Ascending aorta (tissue), 2 donors: ENCODE measurements at places on chromosomes 12 and 14.

- H3K4me3 ChIP-seq: no peak overlapping the region
- H3K27ac ChIP-seq: no peak overlapping the region
- H3K4me1 ChIP-seq: no peaks in the 10 kb centered on the region
- no peaks in the 10 kb centered on the region for H3K36me3 ChIP-seq
These were observed 198.9 kb upstream of the SFSWAP start for GRCh38 chr12:131511803-131512561.

- no peaks in the 10 kb centered on the region for H3K27me3 ChIP-seq
- no peak overlapping the region for H3K27ac ChIP-seq
- DNase-seq: no peak
- no peaks in the 10 kb centered on the region for H3K4me1 ChIP-seq
- H3K36me3 ChIP-seq: peaks cover 4% of the 10 kb centered on the region
- no peak overlapping the region for H3K4me3 ChIP-seq
These were observed 177.7 kb downstream of the CCDC91 start for GRCh38 chr12:28367993-28368392.

- no peaks in the 10 kb centered on the region for H3K27me3 ChIP-seq
- no peaks in the 10 kb centered on the region for H3K36me3 ChIP-seq
- DNase-seq: peak; percentile 45
- no peak overlapping the region for H3K27ac ChIP-seq
- no peak overlapping the region for H3K4me3 ChIP-seq
- H3K4me1 ChIP-seq: no peaks in the 10 kb centered on the region
These were observed 21.9 kb downstream of the DHRS2 start for GRCh38 chr14:23657959-23658470.

- H3K4me1 ChIP-seq: peaks cover 11% of the 10 kb centered on the region
- no peaks in the 10 kb centered on the region for H3K36me3 ChIP-seq
- H3K27me3 ChIP-seq: no peaks in the 10 kb centered on the region
- peak overlapping the region; percentile 61 for H3K27ac ChIP-seq
These were observed 28.2 kb downstream of the GALNT16 start for GRCh38 chr14:69288011-69288771.
